ENCODE measurements at places on chromosomes 16 and 17.

- no peaks in the 10 kb centered on the region for H3K36me3 ChIP-seq
- no peak overlapping the region for H3K4me3 ChIP-seq
- no peak for DNase-seq
- no peaks in the 10 kb centered on the region for H3K4me1 ChIP-seq
- H3K27ac ChIP-seq = no peak overlapping the region
- H3K27me3 ChIP-seq = no peaks in the 10 kb centered on the region
Measured at GRCh38 chr16:78179666-78180065, 80.2 kb downstream of the WWOX start.

- no peaks in the 10 kb centered on the region for H3K36me3 ChIP-seq
- DNase-seq = peak; percentile 56
- no peaks in the 10 kb centered on the region for H3K27me3 ChIP-seq
- H3K27ac ChIP-seq = no peak overlapping the region
Measured at GRCh38 chr17:44362949-44363612, 572 bp downstream of the FAM171A2 start.

- H3K27me3 ChIP-seq = no peaks in the 10 kb centered on the region
- H3K4me3 ChIP-seq = no peak overlapping the region
- no peaks in the 10 kb centered on the region for H3K4me1 ChIP-seq
- no peaks in the 10 kb centered on the region for H3K36me3 ChIP-seq
- H3K27ac ChIP-seq = no peak overlapping the region
Measured at GRCh38 chr16:28090646-28091377, 27.3 kb upstream of the GSG1L start.

DNA sequence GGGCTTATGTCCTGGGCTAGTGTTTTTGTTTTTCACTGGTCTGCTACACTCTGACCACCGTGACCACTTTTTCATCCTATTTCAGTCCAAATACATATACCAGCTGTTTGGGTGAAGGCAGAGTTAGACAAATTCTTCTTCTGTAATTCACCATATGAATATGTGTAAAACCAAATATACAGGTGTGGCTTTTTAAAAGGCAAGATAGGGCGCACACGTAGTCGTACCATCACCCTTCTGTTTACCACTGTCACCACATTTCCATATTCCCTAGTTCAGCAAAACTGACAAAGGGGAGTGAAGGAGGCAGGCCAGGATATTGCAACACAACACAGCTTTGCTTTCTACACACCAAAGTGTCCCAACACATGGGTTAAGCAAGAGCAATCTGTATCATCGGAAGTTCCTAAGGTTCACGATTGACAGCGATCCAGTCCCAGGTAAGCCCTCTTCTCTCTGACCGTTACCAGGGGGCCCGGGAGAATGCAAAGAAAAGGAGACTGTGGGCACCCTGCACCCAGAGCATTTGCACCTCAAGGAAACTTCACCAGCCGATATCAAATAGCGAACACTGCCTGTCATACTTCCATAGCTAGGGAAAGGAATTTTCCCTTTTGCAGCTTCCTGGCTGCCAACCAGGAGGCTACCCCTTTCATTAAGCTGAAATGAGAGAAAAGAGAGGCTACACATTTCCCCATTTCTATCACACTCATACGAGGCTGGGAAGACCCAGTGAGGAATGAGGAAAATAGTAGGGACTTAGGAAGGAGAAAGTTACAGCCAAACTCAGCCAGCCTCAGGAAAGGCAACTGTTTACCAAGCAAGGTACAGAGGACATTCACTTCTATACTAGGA, 23.1 kb downstream of the CREBBP start:
- no peak overlapping the region for H3K4me3 ChIP-seq
- no peak overlapping the region for H3K27ac ChIP-seq
- H3K36me3 ChIP-seq = no peaks in the 10 kb centered on the region
- no peaks in the 10 kb centered on the region for H3K27me3 ChIP-seq
- DNase-seq = no peak

DNA sequence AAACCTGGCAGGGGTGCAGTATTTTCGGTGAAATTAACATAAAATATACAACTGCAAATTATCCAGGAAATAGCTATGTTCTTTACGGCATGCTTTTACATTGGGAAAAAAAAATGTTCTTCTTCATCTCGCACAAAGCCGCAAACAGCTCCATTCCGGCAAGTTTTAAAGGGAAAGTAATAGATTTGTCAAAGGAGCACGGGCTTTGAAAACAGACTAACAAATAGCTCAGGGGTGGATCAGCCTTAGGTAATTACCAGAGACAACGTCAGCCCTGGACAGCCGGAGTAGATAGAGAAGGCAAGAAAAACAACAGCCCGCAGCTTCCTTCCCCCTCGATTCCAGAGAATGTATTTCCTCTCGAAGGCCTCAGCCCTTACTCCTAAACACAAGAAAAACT, 222.5 kb downstream of the C16orf78 start:
- peaks cover 8% of the 10 kb centered on the region for H3K4me1 ChIP-seq
- H3K36me3 ChIP-seq = no peaks in the 10 kb centered on the region
- peak overlapping the region; percentile 14 for H3K27ac ChIP-seq
- H3K4me3 ChIP-seq = no peak overlapping the region
- no peaks in the 10 kb centered on the region for H3K27me3 ChIP-seq

GRCh38 chr16:17780181-17780580, 309.4 kb upstream of the XYLT1 start:
- H3K27me3 ChIP-seq = no peaks in the 10 kb centered on the region
- no peaks in the 10 kb centered on the region for H3K4me1 ChIP-seq
- no peak overlapping the region for H3K27ac ChIP-seq

GRCh38 chr17:32801641-32802040, 75.3 kb downstream of the MYO1D start:
- H3K27ac ChIP-seq = no peak overlapping the region
- H3K36me3 ChIP-seq = no peaks in the 10 kb centered on the region
- no peak overlapping the region for H3K4me3 ChIP-seq
- DNase-seq = no peak

DNA sequence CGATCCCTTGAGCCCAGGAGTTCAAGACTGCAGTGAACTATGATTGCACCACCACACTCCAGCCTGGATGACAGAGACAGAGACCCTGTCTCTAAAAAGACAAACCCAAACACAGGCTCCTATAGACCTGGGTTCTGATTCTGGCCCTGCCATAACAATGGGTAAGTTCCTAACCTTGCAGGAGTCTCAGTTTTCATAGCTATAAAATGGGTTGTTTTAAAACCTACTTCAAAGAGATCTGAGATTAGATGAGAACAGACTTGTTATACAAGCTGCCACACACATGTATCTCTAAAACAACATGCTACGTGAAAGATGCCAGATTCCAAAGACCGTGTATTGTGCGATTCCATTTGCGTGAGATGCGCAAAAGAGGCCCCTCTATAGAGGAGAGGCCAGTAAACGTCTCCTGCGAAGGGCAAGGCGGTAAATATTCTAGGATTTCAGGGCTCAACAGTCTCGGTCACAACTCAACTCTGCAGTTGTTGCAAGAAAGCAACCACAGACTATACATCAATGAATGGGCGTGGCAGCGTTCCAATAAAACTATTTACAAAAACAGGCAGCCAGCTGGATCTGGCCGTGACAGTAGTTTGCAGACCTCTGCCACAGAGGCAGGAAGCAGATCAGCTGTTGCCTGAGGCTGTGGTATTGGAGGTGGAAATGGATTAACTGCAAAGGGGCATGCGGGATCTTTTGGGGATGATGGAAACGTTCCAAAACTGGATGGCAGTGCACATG, 5.9 kb downstream of the CORO7 start:
- no peaks in the 10 kb centered on the region for H3K4me1 ChIP-seq
- no peak overlapping the region for H3K4me3 ChIP-seq
- no peaks in the 10 kb centered on the region for H3K36me3 ChIP-seq
- H3K27me3 ChIP-seq = no peaks in the 10 kb centered on the region
- no peak overlapping the region for H3K27ac ChIP-seq

GRCh38 chr16:10517868-10518267, 62.5 kb downstream of the EMP2 start:
- no peak overlapping the region for H3K4me3 ChIP-seq
- H3K4me1 ChIP-seq = peaks cover 2% of the 10 kb centered on the region
- DNase-seq = no peak
- H3K27ac ChIP-seq = no peak overlapping the region

DNA sequence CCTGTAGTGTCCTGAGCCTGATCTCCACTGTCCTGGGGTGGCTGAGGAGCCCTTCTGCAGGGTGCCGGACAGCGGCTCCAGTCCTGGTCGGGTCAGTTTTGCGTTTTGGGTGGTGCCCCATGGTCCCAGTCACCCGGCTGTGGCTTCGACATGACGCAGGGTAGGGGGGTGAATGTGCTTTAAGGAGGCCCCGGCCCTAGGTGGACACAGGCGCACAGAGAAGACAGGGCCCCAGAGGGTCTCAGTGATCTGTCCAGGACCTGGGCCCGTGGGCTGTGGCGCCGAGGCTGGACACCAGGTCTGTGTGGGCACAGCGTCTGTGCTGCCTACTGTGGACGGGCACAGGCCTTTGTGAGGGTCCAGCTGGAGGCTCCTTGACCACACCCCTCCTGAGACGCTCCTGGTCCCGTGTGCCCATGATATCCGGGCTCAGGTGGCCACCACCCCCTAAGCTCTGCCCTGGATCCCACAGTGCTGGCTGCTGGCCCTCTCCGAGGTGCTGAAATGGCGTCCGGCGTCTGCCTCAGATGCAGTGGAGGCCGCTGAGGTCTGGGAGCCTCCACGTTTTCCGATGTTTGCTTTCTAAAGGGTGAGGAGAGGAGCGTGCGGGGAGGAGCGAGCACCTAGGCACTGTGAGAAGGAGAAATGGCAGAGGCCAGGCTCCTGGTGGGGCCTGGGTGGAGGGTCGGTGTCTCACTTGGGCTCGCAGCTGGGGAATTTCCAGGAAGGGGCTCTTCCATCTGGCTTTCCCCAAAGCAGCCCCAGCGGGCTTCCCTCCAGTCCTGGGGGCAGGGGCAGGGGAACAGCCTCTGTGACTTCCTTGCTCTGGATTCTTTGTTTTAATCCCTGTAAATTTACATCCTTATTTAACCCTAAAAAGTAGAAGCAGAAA, 56.1 kb upstream of the ACSF3 start:
- no peaks in the 10 kb centered on the region for H3K36me3 ChIP-seq
- H3K27ac ChIP-seq = no peak overlapping the region
- H3K4me1 ChIP-seq = no peaks in the 10 kb centered on the region

- no peak within 1 kb of the TSS for H3K4me3 ChIP-seq
- H3K4me1 ChIP-seq = no peaks in the 10 kb centered on the region
- peak; percentile 55 for DNase-seq
Measured at GRCh38 chr17:42097691-42098631, at the start of gene ZNF385C. Gene ZNF385C, minus strand, starts transcription at chr17:42098473. Its CDS starts 35,417 bp downstream, at chr17:42063056.

- no peaks in the 10 kb centered on the region for H3K4me1 ChIP-seq
- no peaks in the 10 kb centered on the region for H3K27me3 ChIP-seq
- no peak overlapping the region for H3K4me3 ChIP-seq
- peak; percentile 23 for DNase-seq
- H3K36me3 ChIP-seq = no peaks in the 10 kb centered on the region
Measured at GRCh38 chr17:82402865-82403264, 15.3 kb upstream of the HEXD start.

DNA sequence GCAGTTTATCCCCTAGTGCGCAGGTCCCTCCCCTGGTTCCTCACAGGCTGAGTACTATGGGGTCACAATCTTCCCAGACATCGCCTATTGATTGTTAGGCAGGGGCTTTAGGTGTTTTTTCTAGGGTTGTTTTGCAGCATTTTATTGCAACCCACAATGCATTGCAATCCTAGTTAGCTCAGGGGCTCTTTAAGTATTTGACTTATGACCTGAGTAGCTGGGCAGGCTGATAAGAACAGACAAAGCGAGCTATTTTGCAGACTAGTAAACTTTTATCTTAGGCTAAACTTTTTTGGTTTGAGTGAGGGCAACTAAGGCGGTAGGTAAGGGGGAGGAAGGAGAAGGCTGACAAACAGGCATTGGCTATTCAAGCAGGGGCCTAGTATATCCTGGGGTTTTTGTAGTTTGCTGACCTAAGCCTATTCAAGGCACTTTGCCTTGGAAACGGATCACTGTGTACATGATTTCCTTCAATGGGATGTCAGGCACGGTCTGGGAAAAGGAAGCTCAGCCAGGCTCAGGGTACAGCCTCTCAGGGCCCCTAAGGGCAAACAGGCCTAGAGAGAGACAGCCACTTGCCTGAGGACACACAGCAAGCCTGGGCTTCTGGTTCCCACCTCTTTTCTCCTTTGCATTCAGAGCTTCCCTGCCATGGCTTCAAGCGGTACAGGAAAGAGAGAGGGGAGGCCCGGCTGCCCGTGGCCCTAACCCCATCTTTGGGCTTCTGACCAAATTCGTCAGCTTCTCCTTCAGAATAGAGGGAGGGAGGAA, 6.4 kb downstream of the DRC7 start:
- DNase-seq = no peak
- H3K27me3 ChIP-seq = no peaks in the 10 kb centered on the region
- H3K4me1 ChIP-seq = no peaks in the 10 kb centered on the region
- H3K27ac ChIP-seq = no peak overlapping the region

GRCh38 chr16:20401066-20401465, 3.5 kb downstream of the PDILT start:
- DNase-seq = no peak
- no peak overlapping the region for H3K4me3 ChIP-seq
- H3K27me3 ChIP-seq = no peaks in the 10 kb centered on the region
- H3K4me1 ChIP-seq = no peaks in the 10 kb centered on the region

- H3K4me1 ChIP-seq = no peaks in the 10 kb centered on the region
- no peaks in the 10 kb centered on the region for H3K27me3 ChIP-seq
- H3K27ac ChIP-seq = no peak overlapping the region
- H3K4me3 ChIP-seq = no peak overlapping the region
- peak; percentile 75 for DNase-seq
- no peaks in the 10 kb centered on the region for H3K36me3 ChIP-seq
Measured at GRCh38 chr16:85279825-85280545, 167.7 kb upstream of the CIBAR2 start.

GRCh38 chr17:2610195-2611175, 17.0 kb downstream of the PAFAH1B1 start:
- peaks cover 5% of the 10 kb centered on the region for H3K4me1 ChIP-seq
- no peaks in the 10 kb centered on the region for H3K27me3 ChIP-seq
- no peaks in the 10 kb centered on the region for H3K36me3 ChIP-seq
- no peak for DNase-seq

GRCh38 chr16:86965331-86965730, 351.9 kb downstream of the C16orf95 start:
- no peak overlapping the region for H3K4me3 ChIP-seq
- H3K27ac ChIP-seq = no peak overlapping the region
- H3K36me3 ChIP-seq = no peaks in the 10 kb centered on the region
- H3K27me3 ChIP-seq = no peaks in the 10 kb centered on the region

GRCh38 chr17:34755371-34755770, 176.0 kb downstream of the TMEM132E start:
- no peaks in the 10 kb centered on the region for H3K27me3 ChIP-seq
- no peaks in the 10 kb centered on the region for H3K4me1 ChIP-seq
- no peaks in the 10 kb centered on the region for H3K36me3 ChIP-seq

- H3K27me3 ChIP-seq = no peaks in the 10 kb centered on the region
- no peak overlapping the region for H3K27ac ChIP-seq
- no peaks in the 10 kb centered on the region for H3K4me1 ChIP-seq
- no peak overlapping the region for H3K4me3 ChIP-seq
- no peaks in the 10 kb centered on the region for H3K36me3 ChIP-seq
Measured at GRCh38 chr16:30802936-30803335, 15.9 kb upstream of the ZNF629 start.
